ENCODE measurements at places on chromosomes 1 and 21. TPM values are rescaled to one million over a fixed set of nuclear protein-coding genes. Genes with fewer than 3 reads are reported as not detected.
A peak's percentile ranks its signal among the peaks of the same experiment; 100 is the strongest.

The PSMB2 gene
- 38.4 TPM for total RNA-seq

GRCh38 chr1:147735423-147735822 lies 25.0 kb downstream of the GJA5 start:
- no peak overlapping the region for H3K27ac ChIP-seq
- H3K4me3 ChIP-seq = no peak overlapping the region
- H3K4me1 ChIP-seq = no peaks in the 10 kb centered on the region
- DNase-seq = no peak
- no peaks in the 10 kb centered on the region for H3K36me3 ChIP-seq

The IL10RB gene
- total RNA-seq = 77.5 TPM

The OR2L8 gene
- not detected for total RNA-seq

The LDLRAD1 gene
- not detected for total RNA-seq

DNA sequence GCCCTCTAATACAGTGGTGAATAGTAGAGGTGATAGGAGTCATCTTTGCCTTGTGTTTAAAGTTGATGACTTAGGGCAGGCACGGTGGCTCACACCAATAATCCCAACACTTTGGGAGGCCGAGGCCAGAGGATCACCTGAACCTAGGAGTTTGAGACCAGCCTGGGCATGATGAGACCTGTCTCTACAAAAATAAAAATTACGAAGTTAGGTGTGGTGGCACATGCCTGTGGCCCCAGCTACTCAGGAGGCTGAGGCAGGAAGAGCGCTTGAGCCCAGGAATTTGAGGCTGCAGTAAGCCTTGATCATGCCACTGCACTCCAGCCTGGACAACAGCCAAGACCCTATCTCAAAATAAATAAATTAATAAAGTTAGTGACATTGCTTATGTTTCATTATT lies 26.6 kb downstream of the CAPZA1 start:
- no peak for DNase-seq
- no peaks in the 10 kb centered on the region for H3K27me3 ChIP-seq
- H3K36me3 ChIP-seq = peaks cover 75% of the 10 kb centered on the region
- H3K4me3 ChIP-seq = no peak overlapping the region

- DNase-seq = no peak
- no peaks in the 10 kb centered on the region for H3K4me1 ChIP-seq
- H3K4me3 ChIP-seq = no peak overlapping the region
- H3K27me3 ChIP-seq = no peaks in the 10 kb centered on the region
- H3K36me3 ChIP-seq = no peaks in the 10 kb centered on the region
- no peak overlapping the region for H3K27ac ChIP-seq
These were observed 233.1 kb downstream of the HHIPL2 start for GRCh38 chr1:222314839-222315238.

- 0 out of 2 replicates have a peak, but pooled peaks cover 4% of the 10 kb centered on the region for H3K27me3 ChIP-seq
- no peaks in the 10 kb centered on the region for H3K4me1 ChIP-seq
- no peak overlapping the region for H3K4me3 ChIP-seq
- H3K36me3 ChIP-seq = no peaks in the 10 kb centered on the region
These were observed 14.7 kb downstream of the CAMK1G start for GRCh38 chr1:209598227-209598626.

- H3K27ac ChIP-seq = no peak overlapping the region
- DNase-seq = no peak
These were observed 258.0 kb downstream of the KCNJ6 start for GRCh38 chr21:37658121-37658816.

- H3K4me1 ChIP-seq = no peaks in the 10 kb centered on the region
- DNase-seq = no peak
- H3K27me3 ChIP-seq = no peaks in the 10 kb centered on the region
- H3K36me3 ChIP-seq = no peaks in the 10 kb centered on the region
- no peak overlapping the region for H3K27ac ChIP-seq
- no peak overlapping the region for H3K4me3 ChIP-seq
These were observed 27.8 kb upstream of the LRRC38 start for GRCh38 chr1:13541435-13542215.

The FLVCR1 gene
- total RNA-seq = 18.8 TPM

The PLPPR4 gene
- 10.3 TPM for total RNA-seq

- no peak overlapping the region for H3K4me3 ChIP-seq
- DNase-seq = no peak
- no peak overlapping the region for H3K27ac ChIP-seq
- H3K36me3 ChIP-seq = no peaks in the 10 kb centered on the region
These were observed 86.8 kb upstream of the PUM1 start for GRCh38 chr1:31152181-31152795.

DNA sequence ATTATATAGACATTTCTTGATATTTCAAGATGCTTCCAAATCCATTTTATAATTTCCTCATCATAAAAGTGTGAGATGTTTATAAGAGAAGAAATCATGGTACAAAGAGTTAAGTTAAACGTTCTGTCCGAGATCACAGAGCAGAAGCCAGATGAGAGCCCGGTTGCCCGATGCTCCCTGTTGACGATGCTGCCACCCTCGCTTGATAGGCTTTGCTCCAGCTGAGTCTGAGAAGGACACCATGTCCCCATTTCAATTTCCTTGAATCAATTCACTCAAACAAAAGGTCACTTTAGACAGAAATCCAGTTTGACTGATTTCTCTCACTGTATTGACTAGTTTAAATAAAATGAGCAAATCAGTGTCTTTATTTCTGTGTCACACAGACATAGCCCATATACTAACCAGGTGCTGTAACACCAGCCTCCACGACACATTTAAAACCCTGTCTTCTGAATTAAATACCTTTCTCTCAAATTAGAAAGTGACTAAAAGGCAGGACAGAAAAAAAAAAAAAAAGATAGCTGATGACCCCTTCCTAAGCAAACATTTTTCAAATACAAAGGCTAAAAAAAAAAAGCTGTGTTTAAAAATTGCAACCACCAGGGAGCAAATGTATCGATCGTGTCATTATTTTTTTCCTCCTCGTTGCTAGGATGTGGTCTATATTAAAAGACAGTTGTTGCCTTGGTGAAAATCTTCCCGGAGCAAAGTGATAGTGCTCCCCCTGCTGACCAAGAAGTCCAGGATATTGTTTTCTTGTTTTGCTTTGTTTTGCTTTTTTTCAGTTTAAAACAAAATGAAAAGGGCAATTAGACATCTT lies 35.2 kb downstream of the DNASE2B start:
- H3K27me3 ChIP-seq = no peaks in the 10 kb centered on the region
- 0 out of 2 replicates have a peak overlapping the region, but pooled peaks have one; percentile 7 for H3K4me3 ChIP-seq
- H3K4me1 ChIP-seq = peaks cover 20% of the 10 kb centered on the region
- peak; percentile 53 for DNase-seq
- H3K27ac ChIP-seq = peak overlapping the region; percentile 34
